Caudate nucleus (tissue), 63 donors: ENCODE measurements at places on chromosomes 5 and 9.

GRCh38 chr9:127344368-127345000 lies 52.5 kb upstream of the SLC2A8 start:
- DNase-seq: no peak

DNA sequence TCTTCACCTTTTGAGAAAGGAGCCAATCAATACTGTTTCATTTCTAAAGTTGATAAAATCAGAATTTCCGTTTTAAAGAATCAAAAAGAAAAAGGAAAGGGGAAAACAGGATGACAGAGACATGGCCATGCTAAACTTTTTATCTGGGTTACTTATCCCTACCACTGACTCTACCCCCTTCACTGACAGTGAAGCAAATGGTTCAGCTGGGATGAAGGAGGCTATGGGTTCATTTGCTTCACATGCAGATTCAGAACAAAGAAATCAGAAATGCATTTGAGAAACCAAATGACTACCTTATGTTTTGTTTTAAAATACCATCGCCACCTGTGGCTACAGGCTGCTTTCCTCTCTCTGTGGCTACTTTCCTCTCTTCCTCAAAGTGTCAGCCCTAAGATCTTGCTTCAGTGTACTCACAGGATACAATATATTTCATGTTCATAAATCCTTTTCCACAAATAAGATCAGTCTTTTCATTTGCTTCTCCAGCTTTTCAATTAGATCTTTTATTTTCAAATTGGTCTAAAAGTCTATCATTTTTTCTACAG lies 53.3 kb downstream of the LPAR1 start:
- no peak for DNase-seq

DNA sequence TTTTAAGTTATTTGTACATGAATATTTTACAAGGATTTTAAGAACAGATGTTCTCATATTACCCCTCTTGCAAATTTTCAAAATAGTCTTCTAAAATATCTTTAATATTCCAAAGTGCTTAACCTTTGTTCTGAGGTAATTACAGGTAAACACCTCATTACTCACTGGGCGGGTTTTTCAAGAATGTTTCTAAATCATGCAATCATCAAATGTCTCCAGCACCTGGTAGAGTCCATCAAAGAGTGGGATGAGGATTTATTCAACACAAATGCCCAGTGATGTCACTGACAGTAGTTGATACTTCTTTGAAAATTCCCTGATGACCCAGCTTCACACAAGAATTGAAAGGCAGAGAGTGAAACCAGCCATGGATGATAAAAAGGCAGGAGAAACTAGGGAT lies 114.4 kb downstream of the SEC61B start:
- no peak for DNase-seq

DNA sequence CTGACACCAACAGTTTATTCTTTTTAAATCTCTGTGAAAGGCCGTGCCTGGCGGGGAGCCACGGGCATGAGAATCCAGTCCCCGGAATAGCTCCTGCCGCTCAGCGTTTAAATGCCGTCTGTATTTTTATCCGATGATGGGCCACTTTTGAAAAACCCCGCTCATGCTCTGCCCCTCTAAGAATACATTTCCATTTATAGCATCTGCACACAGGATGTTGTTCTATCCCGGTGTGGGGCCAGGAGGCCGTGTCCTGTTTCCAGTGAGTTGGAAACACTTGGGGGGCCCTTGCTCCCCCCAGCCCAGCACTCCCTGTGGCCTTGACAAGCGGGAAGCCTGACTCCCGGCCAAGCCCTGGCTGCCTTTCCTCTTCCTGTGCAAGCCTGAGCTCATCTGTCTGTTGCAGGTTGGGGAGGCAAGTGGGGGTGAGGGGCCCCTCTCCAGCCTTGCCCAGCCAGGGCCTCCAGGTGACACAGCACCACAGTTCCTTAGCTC lies 39.0 kb downstream of the ERGIC1 start:
- DNase-seq: no peak

DNA sequence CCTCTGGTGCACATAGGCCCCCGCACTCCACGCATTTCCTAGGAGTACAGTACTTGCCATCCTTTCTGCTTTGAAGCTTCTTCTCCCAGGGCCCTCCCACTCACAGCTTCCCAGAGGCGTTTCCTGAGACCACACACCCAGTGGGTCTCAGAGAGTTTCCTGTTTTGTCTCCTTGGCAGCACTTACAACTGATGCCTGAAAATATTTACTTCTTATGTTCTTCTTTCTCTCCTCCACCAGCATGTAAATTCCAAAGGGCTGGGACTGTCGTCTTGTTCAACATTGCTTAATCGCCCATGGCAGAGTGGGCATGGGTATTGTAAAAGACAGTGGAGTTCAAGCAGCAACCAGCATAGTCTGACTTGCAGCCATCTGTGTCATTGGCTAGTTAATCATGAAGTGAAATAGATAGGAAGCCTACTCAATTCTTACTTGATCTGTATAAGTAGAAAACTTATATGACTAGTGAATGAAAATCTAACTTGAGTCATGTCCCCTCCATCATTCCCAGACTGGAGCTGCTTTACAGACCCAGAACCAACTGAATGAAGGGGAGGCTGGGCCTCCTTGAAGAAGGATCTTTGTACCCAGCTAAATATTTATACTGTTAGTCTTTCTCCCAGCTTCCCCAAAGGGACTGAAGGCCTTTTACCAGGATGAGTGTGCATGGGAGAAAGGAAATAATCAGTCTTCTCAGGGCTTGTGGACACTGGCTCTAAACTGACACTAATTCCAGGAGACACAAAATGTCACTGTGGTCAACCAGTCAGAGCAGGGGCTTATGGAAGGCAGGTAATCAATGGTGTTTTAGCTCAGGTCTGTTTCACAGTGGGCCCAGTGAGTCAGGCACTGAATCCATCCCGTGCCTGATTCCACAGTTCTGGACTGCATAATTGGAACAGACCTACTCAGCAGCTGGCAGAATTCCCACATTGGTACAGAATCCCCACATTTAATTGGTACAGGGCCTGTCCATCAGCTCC lies 116.4 kb downstream of the SV2C start:
- no peak for DNase-seq

DNA sequence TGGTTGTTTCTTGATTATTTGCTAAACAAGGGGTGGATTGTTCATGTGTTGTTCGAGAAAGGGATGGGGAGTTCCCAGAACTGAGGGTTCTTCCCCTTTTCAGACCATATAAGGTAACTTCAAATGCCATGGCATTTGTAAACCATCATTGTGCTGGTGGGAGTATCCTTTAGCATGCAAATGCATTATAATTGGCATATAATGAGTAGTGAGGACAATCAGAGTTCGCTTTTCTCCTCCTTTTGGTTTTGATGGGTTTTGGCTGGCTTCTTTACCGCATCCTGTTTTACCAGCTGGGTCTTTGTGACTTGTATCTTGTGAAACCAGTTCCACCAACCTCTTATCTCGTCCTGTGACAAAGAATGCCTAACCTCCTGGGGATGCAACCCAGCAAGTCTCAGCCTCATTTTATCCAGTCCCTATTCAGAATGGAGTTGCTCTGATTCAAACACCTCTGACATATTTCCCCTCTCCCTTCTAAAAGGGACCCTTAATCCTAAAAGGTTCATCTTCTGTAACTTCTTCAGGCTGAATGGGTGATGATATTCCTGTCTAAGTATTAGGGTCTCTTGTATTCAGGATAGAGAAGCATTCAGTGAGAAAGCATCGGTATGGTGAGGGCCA lies 8.7 kb upstream of the FBN2 start:
- no peak for DNase-seq

DNA sequence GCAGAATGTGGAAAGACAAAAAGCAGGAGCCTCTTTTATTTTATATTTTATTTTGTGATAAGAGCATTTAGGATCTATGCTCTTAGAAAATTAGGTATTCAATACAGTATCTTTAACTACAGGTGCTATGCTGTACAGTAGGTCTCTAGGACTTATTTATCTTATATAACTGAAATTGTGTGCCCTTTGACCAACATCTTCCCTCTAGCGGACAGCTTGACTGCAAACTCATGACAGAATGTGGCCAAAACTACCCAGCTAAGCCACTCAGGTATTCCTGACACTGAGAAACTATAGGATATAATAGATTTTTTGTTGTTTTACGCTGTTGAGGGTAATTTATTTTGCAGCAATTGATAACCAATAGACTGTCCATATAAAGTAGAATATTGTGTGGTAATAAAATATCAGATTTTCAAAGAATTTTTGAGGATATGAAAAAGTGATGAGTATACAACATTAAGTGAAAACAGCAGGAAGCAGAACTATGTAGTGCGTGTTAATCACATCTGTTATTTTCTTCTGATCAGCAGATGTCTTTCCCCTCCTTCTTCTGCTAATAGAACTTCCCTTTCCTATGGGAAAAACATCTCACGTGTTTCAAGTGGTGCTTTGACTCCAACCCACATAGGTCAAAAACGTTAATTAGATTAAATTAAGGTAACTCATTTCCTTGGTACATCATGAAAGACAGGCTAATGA lies 69.9 kb upstream of the SELENOP start:
- DNase-seq: no peak

GRCh38 chr5:133232435-133232834 lies 180.6 kb downstream of the HSPA4 start:
- DNase-seq: no peak

DNA sequence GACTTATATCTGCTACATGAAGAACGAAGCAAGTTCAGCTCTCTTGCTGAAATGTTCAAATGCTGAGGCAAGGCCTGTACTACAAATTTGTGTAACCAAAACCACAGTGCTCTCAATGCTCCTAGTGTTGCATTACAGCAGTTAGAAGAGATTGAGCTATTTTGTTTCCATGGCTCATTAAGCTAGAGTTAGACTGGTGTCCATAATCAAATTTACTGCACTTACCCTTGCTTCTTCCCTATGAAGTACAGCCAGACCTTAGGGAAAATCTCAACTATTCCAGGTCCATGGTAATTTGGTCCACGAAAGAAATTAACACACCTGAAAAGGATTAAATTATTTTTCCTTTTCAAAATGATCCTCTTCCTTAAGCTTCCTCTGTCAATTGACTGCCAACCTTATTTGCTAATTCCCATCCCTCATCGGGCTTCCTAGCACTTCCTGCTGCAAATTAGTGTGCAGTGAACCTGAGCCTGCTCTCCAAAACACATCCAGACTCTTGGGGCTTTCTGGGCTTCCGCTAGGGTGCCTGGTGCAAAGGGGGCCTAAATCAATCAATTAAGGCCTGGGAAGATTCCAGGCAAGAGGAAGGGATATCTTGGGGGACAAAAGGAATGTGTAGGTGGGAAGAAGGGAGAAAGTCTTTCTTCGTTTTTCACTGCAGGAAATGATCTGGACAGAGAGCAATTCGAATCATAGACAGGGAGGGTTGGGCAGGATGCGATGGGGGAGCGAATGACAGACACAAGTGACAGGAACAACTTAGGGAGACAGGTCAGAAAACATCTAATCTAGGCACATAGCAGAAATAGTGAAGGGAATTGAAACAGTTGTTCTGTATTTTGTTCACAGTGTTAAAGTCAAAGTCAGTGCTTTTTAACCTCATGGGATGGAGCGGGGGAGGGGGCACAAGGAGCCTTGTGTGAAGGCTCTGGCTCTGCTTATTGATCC lies 542.4 kb downstream of the RAB3C start:
- DNase-seq: no peak

- DNase-seq: no peak
These were observed 58.5 kb downstream of the CNTRL start for GRCh38 chr9:121133104-121133816.

GRCh38 chr9:90741036-90741435 lies 60.6 kb upstream of the SYK start:
- no peak for DNase-seq

DNA sequence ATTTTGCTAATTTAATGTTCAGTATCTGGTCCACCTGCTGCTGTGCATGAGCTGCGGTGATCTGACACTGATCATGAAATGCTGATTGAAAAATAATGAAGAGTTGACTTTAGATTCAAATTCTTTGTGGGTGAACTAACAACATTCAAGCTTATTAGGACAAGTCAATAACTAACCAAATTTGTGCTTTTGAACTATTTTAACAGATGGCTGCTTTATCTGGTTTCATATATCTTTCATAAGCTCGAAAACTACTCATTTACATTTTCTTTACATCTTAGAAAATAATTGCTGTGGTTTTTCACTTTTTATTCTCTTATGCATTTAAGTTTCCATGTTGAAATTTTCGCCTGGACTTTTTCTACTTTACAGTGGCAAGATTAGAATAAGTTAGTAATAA lies 274.8 kb upstream of the CCNG1 start:
- DNase-seq: no peak

GRCh38 chr5:19496056-19496455 lies 491.9 kb downstream of the CDH18 start:
- no peak for DNase-seq

GRCh38 chr5:138659121-138659520 lies 83.9 kb upstream of the HSPA9 start:
- DNase-seq: no peak

DNA sequence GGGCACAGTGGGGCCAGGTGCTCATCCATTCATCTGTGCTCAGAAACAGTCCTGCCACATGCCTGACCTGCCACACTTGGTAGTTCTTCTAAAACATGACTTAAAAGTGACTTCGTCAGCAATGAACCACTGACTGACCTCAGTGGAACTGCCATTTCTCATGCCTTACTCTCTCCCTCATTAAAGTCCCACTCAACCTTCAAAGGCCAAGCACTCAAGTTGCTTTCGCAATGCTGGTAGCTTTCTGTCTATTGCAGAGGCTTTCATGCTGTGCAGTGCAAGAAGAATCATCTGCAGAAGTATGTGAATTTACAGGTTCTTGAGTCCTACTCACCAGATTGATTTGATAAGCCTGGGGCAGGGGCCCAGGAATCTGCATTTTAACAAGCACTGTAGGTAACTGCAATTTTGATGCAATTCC lies 23.9 kb downstream of the B4GALT1 start:
- DNase-seq: no peak

DNA sequence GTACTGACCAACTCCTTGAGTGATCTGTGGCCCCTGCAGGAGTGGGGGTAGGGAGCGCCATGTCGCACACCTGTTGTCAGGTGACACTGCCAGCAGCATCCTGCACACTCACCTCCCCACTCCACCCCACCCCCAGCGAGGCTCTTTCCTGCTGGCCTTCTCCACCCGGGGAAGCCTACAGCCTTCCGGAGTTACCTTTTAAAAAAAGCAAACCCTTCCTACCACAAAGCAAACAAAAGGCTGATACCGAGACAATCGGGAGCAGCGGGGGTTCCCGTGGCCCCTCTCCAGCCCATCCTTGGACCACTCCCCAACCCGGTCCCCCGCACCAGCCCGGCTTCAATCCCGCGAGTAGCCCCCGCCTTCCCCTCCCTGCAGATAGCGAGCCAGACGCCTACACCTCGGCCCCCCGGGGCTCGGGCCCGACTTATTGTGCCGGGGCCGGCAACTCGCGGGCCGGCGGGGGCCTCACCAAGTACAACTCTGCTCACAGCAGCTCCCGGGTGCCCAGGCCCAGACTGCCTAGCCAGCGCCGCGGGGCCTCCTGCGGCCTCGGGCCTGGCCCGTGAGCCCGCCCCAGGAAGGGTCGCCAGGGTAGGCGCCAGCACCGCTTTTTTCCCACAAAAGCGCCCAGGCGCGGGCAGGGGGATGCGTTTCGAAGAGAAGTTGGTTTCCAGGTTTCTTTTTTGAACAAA lies 724 bp downstream of the MACROH2A1 start:
- DNase-seq: no peak
